ENCODE measurements at places on chromosomes 7 and 10.

DNA sequence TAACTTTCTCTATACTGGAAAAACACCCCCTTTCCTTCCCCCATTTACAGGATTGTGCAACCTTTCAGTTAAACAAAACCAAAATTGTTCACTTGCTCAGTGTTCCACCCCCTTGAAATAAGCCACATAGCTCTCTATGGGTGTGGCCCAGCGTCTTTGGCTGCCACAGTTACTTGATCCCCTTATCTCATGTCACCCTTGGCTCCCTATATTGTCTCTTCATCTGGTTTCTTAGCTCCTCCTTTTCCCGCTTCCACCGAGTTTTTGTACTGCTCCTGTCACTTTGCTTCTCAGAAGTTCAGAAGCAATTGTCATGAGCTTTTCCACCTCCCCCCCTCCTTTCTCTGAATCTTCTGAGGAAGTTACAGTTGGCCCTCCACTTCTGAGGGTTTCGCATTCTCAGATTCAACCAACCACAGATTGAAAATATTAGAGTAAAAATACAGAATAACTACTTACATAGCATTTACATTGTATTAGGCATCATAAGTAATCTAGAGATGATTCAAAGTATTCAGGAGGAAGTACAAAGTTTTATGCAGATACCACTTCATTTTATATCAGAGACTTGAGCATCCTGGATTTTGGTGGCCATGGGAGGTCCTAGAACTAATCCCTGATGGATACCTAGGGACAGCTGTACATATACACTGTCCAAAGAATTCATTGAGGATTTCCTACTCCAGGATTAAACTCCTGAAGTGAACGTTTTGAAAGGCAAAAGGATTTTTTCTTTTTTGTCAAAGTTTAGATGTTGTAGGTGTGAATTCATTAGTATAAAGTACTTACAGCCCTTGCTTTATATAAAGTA is 60.4 kb downstream of the ADD3 start:
- no peak for DNase-seq

GRCh38 chr10:77004917-77005564 is 632.6 kb downstream of the KCNMA1 start:
- DNase-seq: no peak

DNA sequence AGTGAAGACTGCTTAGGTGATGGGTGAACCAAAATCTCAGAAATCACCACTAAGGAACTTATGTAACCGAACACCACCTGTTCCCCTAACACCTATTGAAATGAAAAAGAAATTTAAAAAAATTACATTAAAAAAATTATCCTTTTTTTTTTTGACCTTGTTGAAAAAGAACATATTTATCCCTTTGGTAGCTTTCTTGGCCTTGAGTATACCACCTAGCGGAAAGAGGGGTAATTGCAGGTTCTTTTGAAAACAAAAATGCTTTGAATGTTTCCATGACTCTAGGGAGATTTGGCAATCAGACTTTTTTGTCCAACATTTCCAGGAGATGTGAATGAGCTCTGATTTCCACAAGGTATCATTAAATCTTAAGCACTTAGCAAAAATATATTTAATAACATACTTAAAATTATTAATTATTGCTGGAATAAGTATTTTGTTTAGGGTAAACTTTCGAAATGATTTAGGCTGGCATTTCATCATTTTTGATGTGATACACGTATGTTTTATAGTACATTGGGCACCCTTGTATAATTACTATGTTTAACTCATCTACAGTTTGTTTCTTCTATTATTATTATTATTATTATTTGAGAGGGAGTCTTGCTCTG is 47.0 kb upstream of the ELMO1 start:
- no peak for DNase-seq

DNA sequence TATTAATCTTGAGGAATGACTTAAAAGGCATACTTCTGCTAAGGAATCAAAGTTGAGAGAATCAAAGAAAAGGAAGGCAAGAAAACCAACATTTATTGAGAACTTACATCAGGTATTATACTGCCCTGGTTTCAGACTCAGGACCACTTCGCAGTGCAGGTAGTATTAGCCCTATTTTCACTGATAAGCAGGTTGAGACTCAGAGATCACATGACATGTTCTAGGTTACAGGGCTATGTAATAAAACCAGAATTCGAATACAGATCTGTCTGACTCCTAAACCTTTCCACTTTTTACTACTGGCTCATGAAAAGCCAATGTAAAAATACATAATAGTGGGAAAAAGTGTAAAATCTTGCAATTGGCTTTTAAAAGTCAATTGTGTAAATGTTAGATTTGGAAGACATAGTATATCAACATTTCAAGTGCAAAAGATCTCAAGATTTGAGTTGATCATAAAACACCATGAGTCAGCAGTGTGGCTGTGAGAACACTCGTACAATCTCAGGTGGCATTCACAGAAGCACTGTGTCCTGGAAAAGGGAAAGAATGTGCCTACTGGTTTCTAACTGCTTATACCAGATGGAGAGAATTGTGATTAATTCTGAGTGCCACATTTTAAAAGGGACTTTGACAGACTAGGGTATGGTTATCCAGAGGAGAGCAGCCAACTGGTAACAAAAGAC is 195.8 kb upstream of the MKLN1 start:
- no peak for DNase-seq

DNA sequence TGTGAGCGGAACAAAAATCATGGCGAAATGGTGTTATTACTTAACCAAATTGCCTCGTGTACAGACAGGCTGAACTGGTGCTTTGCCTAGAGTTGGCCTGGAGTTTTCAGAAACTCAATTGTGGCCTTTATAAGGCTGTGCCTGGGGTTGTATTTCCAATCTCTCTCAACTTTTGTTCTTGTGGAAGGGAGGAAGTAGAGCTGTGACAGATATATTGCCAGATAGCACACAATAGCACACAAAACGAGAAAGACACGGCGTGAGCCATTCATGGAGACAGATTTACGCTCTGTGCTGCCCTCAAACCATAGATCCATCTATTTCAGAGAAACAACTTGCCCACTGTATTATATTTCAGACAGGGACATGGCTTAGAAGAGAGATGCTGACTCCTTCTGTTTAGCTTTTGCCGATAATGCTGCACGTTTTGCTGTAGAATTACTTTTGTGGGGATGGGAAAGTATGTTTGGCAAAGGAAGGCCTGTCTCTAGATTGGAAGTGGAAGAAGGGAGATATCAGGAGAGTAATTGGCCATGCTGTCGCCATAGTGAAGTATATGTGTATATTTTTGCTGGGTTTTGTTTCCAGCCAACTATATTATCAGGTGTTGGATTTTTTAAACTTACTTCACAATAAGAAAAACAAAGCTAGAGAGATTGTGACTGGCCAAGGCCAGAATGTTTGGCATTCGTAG is 80.4 kb downstream of the AUTS2 start:
- DNase-seq: no peak

DNA sequence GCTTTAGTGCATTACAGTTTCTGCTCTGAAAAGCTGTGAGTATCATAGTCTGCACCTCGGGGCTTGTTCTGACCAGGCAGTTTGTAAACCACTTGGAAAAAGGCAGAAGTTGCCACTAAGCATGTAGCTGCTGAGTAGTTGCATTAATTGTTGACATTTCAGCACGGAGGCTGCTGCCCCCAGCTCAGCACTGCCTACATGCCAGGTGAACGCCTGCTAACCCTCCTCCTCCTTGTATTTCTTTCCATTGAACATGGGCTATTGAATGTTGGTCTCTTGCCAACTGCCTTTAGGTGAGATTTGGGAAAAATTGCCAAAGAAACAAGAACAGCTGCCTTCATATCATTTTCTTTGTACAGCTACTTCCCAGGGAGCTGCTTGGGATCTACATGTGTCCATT is 164.2 kb downstream of the RAPGEF5 start:
- DNase-seq: no peak

- DNase-seq: no peak
These were observed 66.1 kb upstream of the AGBL3 start for GRCh38 chr7:134920026-134920753.

DNA sequence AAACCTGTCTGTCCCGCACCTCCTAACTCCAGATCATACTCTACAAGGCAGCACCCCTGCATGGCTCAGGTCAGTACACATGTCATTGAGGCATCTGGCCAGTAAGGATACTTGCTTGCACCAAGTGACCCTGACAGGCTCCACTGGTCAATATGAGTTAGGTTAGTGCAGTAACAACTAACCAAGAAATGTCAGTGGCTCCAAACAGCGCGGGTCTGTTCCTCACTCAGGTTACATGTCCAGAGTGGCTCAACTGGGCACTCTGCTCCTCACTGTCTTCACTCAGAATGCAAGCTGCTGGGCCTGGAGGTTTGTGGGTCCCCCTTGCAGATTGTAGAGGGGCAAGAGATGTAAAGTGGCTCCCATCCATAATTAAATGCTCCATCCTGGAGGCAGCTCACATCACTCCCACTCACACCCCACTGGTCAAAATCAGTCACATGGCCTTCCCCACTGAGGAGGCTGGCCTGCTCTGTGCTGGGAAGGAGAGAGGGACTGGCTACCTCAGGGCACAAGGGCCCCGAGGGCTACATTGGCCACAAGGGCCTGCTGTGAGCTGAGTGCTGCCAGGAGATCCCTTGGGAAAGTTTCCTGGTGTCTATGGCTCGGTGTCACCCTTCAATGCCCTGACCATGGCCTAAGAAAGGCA is 109.1 kb upstream of the GDF10 start:
- DNase-seq: no peak

DNA sequence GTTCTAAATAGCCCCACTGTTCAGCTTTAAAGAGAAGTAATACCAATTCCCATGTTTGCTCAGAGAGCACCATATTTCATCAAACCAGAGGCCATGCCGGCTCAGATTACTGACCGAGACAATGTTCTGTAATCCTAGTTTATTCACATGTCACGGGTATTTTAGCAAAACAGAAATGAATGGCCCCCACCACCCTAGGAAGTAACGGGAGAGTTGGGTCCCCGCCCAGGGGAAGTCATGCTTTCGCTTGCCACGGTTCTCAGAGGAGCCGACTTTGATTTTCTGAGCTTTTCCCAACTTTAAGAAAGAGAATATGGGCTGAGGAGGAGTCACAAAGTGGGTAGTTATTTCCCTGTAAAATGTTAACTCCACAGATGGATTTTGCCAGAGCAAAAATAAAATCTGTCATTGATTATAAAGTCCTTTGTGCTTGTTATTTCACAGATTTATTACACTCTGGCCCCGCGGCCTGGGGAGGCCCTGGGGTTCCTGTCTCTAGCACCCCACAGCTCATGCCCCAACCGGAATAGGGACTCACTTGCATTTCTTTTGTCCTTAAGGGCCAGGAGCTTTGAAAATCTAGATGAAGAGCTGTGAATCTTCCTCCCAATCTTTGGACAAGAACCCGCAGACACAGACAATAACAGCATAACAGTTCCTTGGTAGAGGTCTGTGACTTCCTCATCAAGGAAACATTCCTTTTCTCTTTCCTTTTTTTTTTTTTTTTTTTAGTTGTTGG is 3.7 kb upstream of the GDF10 start:
- DNase-seq: no peak

GRCh38 chr10:112059220-112059619 is 124.3 kb downstream of the GPAM start:
- DNase-seq: no peak

- DNase-seq: no peak
These were observed 69.6 kb downstream of the CYP26A1 start for GRCh38 chr10:93143281-93143680.

DNA sequence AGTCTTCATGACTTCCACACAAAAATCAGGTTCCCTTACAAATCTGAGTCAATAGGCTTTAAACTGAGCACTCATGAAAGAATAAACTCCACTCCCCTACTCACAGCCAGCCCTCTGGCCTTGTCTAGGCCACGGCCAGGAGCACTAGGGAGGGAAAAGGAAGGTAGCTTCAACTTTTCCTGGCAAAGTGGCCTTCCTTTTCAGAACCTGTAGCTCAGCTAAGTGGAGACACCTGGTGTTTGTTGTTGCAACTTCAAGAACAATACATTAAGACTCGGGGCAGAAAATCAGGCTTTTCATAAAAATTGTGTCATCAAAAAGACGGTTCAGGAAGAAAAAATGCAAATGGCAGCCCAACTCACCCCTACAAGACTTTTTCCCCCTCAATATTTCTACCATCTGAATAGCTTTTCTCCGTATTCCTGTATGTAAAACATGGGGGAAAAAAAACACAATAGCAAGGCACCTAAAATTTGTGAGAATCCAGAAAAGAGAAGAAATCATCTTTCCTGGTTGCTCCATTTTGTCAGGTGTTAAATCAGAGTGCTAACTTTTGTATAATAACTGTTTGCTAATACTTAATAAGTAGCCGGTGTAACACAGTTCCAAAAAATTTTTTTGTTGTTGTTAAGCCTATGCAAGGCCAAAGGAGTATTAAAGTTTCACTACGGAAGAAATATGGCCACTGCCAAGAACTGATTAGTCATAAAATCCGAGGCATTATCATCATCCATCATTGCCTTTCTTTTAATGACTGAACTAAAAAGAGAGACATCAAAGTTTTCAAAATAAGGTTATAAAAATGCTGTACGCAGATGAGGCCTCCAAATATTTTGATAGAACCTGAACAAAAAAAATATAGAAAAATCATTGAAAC is 66.2 kb upstream of the ARID5B start:
- no peak for DNase-seq

DNA sequence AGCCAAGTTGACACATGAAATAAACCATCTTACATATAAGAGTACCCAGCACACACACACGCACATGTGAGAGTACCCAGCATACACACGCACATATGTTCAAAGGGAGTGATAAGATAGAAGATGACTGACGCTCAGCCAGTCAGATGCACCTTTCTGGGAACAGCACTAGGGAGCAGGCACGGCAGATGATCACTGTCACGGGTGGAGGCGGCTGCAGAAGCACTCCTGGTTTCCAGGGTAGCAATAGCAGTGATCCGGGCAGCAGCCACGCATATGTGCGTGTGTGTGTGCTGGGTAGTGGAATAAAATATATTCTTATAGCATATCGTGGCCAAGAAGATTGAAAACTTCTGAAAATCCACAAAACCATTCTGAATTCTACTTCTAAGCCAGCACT is 85.8 kb upstream of the NAMPT start:
- DNase-seq: no peak

- peak; percentile 49 for DNase-seq
These were observed 1.2 kb downstream of the PIP4K2A start for GRCh38 chr10:22712956-22713852.

DNA sequence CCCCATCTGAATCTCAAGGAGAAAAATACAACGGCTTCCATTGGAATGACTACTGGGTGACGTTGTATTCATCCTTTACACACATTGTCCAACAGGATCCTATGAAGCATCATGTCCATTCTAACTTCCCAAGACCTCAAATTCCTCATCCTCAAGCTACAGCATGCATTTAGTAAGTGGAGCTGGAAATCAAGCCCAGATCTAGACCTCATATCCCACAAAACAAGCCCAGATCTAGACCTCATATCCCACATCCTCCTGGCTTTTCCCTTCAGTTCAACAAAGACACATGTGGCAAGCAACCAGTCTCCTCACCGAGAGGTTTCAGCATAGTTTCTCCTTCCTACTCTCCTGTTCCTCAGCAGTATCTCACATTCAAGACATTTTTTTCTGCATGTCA is 12.2 kb downstream of the IGF2BP3 start:
- DNase-seq: no peak

DNA sequence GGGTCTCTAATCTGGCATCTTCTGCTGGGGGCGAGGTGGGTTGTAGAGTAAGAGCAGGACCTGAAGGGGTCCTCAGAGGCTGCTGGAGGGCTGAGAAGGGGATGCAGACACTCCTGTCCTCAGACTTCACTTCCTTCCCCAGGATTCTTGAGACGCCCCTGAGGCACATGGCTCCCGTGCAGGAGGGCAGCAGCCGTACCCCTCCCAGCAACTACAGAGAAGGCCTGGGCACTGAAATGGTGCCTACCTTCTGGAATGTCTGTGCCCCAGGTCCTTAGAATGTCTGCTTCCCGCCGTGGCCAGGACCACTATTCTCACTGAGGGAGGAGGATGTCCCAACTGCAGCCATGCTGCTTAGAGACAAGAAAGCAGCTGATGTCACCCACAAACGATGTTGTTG is 52.0 kb downstream of the VWA2 start:
- no peak for DNase-seq
